ENCODE measurements at places on chromosomes 6 and 20.

DNA sequence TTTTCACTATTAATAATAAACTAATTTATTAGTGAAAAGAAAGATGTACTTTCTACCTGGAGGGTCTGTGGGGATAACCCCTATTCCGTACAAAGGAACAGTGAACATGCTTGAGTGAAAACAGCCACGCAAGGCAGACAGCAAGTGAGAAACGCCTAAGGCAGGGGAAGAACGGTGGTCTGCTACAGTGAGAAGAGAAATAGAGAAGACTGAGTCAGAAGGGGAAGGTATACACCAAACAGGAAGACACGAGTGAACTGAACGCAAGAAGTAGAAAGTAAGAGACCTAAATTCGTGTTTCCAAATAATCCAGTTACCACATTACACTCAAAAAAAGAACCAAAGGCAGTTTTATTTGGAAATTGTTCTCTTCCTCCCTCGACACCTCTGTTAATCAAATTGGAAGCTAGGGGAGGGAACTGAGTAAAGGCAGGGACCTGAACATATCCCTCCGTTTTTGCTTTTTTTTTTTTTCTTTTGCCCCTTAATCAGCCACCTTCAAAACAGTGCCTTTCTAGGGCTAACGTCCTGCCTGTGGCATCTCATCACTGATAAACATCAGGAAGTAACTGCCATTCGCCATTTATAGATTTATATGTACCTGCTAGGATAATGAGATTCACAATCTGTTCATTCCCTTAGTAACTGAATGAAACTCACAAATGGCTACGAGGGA, 48.9 kb downstream of the ATXN1 start:
- no peak for DNase-seq

- no peak for DNase-seq
These were observed 937 bp downstream of the SPACA1 start for GRCh38 chr6:88048578-88048977.

GRCh38 chr6:33416386-33417127, 1.4 kb downstream of the CUTA start:
- DNase-seq: no peak

DNA sequence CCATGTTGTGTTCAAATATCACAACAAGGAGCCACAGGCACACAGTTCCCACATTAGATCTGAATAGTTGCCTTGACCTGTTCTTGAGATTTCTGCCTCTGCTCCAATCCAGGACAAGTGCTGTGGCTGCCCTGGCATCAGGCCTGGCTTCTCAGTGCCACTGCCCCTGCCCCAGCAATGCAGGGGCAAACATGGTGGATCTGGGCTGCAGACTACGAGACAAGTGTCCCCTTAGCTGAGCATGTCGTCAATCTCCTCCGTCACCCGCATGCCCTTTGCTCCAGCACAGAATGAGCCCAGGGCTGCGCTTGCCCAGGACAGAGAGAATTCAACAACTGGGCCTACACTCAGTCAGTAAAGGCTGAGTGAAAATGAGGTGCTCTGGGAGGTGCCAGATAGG, 201.6 kb downstream of the SYNDIG1 start:
- no peak for DNase-seq

DNA sequence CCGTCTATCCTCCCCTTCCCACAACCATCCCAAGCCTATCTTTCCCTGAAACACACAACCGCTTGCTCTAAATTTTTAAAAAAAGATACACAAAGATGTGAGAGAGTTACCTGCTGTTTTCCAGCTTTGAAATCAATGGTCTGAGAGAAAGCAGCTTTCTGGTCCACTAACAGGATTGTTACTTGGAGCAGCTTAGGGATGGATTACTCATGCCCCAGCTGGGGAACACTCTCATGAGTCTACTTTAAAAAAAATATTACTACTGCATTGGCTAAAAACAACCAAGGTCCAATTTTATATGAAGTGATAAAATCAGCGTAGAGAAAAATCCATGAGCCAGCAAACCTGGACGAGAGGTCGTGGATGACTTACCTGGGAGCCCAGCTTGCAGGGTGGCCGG, 29.6 kb upstream of the FOXC1 start:
- no peak for DNase-seq

DNA sequence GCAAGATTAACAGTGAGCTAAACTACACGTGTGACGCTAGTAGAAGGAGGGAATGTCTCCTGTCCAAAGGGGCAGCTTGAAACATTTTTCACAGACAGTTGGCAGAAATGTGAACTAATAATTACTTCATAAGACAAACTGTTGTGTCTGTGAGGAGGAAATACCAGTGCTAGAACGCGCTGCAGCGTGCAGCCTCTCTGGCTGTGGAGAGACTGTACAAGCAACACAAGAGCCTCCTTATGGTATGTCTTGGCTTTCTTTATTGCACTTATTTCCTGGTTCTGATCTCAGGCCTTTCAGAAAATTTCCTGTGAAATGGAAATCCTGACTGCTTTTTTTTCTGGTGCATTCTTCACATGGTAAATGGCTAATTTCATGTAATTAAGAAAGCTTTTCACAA, 25.3 kb upstream of the TIAM2 start:
- DNase-seq: no peak

DNA sequence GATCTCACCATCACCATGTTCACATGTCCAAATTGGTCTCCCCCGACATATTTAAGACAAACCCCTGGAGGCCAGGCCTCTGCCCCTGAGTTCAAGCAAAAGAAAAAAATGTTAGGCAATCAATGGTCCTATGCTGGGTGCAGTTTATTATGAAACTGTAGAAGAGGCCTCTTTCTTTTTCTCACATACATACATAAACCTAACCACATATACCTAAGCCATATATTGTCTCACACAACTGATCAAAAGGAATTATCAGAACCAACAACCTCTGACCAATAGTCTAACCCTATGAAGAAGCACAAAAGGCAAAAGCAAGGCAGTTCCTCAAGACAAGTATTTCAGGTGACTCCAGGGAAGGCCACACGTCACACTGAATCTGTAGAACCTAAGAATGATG, 49.9 kb downstream of the ILRUN start:
- no peak for DNase-seq

DNA sequence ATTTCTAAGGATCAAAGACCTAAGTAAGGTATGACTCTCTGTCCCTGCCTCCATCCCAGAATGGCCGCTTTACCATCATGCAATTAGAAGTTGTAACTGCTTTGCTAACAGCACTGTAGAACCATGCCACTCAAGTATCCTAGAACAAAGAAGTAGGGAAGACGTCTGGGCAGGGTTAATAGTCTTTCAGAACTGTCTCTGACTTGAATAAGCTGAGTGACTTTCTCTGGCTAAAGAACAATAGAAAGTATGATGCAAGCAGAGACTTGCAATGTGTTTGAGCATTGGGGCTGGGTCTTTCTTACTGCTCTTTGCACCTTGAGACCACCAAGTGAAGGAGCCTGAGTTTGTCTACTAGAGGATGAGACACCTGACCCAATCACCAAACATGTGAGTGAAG, 279.6 kb upstream of the JAG1 start:
- no peak for DNase-seq

DNA sequence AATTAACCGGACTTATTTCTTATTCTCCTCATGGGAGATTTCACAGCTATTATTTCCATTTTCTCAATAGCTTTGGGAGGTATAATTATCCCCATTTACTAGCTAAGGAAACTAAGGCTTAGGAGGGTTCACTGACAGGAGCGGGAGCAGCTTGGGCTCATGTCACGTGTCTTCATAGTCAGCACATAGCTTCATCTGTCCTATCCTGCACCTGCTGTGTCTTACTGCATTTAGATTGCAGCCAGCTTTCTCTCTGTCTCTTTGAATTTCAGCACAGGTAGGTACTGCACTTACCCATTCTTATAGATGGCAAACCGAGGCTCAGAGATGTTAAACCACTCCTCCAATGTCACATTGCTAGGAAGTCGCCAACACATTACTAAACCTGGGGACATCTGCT, 839.9 kb downstream of the MAFB start:
- no peak for DNase-seq

GRCh38 chr6:165268987-165269386, 40.4 kb downstream of the C6orf118 start:
- no peak for DNase-seq

GRCh38 chr6:13412639-13413465, 74.5 kb downstream of the GFOD1 start:
- no peak for DNase-seq

- no peak for DNase-seq
These were observed 688.6 kb upstream of the CITED2 start for GRCh38 chr6:140063021-140063399.

DNA sequence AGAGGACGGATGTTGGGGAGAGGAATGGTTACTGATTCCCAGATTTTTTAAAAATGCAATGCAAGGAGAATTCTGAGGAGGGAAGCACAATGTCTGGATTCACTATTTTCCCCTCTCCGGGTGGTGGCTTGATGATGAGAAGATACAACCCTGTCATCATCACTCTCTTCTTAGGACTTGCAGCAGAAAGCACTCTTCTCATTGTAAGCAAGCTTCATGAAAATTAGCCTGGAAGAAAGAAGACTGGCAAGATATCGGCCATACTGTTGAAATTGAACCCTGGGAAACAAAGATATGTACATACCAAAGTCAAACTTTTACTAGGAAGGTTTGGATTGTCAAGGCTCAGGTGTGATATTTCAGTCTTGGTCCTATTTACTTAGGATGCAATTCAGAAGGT, 195.7 kb downstream of the EDN1 start:
- no peak for DNase-seq

- no peak for DNase-seq
These were observed 116.2 kb downstream of the GFRAL start for GRCh38 chr6:55443238-55444134.

DNA sequence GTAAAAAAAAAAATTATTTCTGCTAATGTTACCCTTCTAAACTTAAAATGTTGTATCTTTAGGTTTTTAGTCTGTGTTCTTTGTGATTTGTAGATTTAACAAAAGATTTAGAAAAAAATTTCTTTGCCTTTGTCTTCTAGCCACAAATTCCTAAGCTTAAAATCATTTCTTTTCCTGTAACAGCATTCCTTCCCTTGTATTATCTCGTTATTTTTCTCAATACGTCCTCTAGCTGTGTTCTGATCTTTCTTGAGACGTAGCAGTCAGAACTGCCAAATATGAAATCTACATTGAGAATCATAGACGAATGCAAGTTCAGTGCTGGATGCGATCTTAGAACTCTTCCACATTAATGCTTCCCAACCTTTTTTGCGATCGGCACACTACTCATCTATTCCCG, 283.1 kb downstream of the UTRN start:
- no peak for DNase-seq

DNA sequence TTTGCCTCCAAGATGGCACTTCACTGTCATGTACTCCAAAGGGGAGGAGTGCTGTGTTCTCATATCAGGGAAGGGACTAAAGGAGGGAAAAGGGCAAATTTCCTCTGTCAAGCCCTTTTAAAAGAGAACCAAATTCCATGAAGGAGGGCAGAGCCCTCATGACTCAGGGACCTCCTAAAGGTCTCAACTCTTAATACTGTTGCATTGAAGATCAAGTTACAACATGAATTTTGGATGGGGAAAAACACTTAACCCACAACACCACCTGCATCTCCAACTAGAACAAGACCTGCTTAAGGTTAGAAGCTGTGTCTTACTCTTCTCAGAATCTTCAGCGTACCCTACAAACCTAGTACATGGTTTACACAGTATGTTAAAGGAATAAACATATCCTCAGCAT, 23.7 kb upstream of the FBXO30 start:
- DNase-seq: no peak
